ENCODE measurements at places on chromosomes 4 and X.

DNA sequence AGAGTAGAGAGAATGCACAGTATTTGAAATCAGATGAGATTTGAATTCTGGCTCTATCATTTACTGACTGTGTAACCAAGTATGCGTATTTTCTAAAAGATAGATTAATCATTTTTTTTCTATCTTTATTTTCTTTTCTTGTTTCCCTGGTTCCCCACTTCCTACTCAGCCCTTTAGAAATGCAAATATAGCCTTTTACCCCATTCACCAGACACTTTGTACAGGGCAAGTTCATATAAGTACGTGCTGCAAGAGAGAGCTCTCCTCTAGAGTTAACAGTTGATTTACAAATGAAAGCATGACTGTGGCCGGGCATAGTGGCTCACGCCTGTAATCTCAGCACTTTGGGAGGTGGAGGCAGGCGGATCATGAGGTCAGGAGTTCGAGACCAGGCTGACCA lies 17.8 kb upstream of the TDO2 start:
- DNase-seq = no peak

DNA sequence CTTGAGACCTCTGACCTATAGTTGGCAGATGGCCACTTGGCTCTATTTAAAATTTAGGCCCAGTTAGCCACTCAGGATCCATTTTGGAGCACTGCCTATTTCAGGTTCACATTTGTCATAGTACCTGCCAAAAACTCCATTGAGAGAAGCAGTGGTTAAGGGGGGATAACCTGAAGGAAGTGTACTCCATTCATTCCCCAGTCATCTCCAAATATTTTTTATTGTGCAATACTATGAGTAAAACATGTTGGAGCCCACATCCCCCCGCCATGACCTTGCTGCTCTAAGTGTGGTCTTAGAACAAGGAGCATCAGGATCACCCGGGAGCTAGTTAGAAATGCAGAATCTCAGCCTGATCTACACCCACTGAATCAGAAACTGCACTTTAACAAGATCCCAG lies 21.1 kb downstream of the PLP1 start:
- no peak for DNase-seq

GRCh38 chr4:112111306-112111705 lies 33.9 kb upstream of the FAM241A start:
- DNase-seq = no peak

DNA sequence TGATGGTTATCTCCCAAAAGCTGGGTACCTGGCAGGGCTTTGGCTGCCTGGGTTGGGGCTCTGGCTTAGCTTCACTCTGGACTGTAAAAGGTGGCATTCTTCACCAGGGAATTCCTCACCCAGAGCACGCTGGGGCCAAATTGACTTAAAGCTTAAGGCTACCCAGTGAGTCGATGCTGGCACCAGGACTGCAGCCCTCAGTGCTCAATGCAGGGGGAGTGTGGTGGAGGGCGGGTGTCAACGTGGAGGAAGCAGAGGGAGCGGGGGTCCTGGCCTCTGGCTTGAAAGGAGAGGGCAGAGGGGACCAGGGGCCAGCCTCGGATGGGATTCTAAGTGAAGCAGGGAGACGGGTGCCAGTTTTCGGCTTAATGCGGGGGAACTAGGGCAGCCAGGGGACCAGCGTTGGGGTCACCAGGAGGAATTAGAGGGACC lies 446 bp upstream of the FAM50A start:
- DNase-seq = no peak

DNA sequence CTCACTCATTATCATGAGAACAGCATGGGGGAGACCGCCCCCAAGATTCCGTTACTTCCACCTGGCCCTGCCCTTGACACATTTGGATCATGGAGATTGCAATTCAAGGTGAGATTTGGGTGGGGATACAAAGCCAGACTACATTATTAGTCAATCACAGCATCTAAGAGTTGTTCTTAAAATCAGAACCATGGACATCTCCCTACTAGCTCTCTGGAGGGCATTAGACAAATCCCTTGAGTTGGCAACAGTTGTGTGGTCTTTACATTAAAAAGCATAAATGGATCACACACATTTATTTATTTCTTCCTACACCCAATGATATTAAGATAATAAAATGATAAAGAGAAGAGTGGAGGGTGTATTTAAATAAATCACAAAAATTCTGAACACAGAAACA lies 262.8 kb upstream of the VCX start:
- DNase-seq = no peak

GRCh38 chr4:16691450-16691849 lies 207.0 kb downstream of the LDB2 start:
- DNase-seq = no peak

- DNase-seq = no peak
These were observed at the start of gene IGFBP7 for GRCh38 chr4:57109847-57110639. Gene IGFBP7, minus strand, starts transcription at chr4:57110385. Its CDS starts 34 bp downstream, at chr4:57110351.
